Mucosa of gallbladder (tissue), 1 donor: ENCODE measurements at places on chromosomes 2 and 18. TPM values are rescaled to one million over a fixed set of nuclear protein-coding genes. Genes with fewer than 3 reads are reported as not detected.

DNA sequence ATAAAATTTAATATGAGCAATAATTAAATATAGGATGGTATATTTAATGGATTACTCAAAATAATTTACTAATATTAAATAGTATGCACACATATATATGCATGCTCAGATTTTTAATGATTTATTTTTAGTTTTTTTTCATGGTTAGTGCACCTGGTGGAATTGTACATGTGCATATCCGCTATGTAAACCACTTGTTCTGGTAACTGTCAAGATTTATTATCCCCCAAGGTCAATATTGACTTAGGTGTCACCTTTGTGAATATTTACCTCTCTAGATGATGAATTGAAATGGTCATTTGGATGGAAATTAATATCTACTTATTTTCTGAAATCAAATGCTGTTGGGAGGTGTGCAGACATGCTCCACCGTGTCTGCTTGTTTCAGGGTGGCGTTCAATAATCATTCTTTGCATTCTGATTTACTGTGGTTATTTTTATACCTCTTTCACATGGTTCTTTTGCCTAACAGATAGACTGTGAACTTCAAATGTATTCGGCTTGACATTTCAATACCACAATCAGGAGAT, 14.7 kb downstream of the CNTNAP5 start:
- DNase-seq = no peak

Gene CD226
- 2.9 TPM for total RNA-seq

DNA sequence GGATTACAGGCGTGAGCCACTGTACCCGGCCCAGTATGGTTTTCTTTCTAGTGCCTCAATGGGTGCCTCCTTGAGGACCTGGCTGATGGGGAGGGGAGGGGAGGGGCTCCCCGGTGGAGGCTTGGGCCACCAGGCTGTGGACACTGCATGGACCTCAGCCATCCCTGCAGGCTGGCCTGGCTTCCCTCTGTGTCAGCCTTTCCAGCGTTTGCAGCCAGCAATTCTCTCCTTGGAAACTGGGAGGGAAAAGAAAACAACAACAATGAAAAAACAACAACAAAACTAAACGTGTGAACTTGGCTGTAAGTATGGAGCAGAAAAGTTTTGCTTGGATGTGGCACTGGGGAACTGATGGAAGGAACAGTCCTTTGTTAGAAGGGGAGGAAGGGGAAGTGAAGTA, 159.3 kb downstream of the GLI2 start:
- DNase-seq = no peak

Gene FOXD4L1
- 0.17 TPM for total RNA-seq

DNA sequence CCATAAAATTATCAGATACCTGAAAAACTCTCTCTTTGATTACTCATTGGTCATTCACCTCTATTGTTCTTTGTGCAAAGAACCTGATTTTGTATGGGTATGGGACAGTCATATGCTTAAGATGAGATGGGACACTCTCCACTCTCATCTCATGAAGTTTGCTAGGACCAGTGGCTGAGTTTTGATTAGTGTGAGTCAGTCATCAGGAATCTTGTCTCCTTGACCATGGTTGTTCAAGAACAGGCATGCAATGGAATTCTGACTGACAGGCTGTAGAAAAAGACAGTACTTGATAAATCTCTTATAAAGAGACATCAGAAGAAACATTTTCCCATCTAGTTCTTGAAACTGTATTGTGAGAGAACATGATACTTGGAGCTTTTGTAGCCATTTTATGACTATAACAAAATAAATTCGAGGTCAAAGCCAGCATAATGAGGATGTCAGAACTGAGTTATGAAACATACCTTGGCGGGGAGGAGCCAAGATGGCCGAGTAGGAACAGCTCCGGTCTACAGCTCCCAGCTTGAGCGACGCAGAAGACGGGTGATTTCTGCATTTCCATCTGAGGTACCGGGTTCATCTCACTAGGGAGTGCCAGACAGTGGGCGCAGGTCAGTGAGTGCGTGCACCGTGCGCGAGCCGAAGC, 367.0 kb downstream of the NR4A2 start:
- DNase-seq = no peak

DNA sequence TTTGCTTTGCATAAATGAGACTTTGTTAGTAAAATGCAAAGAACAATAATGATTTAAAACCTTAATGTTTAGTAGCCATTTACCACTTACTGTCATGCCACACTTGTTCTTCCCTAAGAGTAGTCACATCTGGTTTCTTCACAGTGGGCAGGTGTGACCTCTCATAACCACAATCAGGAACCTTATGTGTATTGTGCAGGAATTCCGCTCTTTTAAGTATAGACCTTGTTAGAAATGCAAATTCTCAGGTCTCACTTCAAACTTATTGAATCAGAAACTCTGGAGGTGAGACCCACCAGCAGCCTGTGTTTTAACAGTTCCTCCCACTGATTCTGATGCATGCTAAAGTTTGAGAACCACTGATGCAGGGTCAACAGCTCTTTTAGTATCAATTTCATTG, 518.8 kb upstream of the MEX3C start:
- DNase-seq = no peak
